ENCODE measurements at places on chromosomes 2 and 18.

GRCh38 chr18:13268158-13269012 is 49.8 kb downstream of the LDLRAD4 start:
- DNase-seq = no peak

DNA sequence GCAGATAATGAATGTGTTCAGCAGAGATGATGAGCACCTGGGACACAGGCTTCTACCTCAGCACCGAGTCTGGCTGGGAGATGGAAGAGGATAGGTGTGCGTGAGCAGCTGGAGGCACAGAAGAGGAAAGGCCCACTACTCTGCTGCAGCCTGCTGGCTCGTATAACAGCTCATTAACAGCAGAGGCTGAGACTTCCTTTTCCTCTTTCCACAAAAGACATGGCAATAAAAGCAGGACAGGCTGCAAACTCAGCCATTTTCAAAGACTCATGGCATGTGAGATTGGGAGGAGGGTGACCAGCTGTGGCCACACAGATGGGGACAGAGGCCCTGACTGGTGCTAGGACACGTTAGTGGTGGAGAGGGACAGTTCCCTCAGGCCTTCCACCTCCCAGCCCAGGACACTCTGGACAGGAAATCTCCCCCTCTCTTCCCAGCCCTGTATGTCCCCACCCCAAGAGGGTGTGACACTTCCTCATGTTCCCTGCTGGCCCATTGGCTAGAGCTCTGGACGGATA is 60.3 kb downstream of the CACNB4 start:
- DNase-seq = no peak

GRCh38 chr2:101803128-101803527 is 105.6 kb downstream of the MAP4K4 start:
- no peak for DNase-seq

DNA sequence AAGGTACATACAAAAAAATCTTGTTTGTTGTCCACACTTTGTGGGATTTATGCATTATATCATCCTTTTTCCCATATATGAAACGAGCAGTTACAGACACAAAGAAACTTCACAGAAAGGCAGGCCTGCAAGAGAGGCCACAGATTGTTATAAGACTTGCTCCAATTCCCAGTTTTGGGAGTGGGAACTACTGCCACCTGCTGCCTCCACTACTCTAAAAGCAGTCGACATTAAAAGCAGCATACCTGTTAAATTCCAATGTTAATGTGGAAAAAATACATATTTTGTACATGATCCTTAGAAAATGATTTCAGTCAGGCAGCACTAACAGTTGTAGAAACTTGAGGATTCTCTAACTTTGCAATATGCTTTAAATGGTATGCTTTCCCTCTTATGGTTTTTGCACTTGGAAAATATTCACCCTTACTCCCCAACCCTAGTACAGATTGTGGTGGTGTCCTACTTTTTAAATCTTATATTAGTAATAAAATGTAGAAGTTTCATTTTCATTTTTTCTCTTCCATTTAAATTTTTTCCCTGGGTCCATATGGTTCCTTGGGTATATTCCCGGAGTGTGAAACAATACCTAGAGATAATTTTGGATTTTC is 37.9 kb downstream of the SLC38A11 start:
- no peak for DNase-seq

DNA sequence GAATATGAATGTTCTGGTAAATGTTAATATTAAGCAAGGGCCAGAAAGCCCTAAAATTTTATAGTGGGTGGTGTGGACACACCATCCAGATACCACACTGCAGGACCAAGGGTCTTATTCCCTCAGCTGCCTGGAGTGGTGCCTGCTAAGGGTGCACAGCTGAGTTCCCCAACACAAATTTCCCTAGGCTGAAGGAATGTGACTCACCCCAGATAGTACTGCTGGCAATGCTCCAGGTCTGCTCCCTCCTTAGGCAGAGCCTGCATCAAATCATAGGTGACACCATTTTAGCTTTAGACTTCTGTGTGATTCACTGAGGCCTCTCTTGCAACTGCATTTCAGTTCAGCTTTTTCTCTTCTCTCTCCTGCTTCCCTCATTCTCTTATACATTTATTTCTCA is 321.1 kb downstream of the SATB2 start:
- no peak for DNase-seq

DNA sequence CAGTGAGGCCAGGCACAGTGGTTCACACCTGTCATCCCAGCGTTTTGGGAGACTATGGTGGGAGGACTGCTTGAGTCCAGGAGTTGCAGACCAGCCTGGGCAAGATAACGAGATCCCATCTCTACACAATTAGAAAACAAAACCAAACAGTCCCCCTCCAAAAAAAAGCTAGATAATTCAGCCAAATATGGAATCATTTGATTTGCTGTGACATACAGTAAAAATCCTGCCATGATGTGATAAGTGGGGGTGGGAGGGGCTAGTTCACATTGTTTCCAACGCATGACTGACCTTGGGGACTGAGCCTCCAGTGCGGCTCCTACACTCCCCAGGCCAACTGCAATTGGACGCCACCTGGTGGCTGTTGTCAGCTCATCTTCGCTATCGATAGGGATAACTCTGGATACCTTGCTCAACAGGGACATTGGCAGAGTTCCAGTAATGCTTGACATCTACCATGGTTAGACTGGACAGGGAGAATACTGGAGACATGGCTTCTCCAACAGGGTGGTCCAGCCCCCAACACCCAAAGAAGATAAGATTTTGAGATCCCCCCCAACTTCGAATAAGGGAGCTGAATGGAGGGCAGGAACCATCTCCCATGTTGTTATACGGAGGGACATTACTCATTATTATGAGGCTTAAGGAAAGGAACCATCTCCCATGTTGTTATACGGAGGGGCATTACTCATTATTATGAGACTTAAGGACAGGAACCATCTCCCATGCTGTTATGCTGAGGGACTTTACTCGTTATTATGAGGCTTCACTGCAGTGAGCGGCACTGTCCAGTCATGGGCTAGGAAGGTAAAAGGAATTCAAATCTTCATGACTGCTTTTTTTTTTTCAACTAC is 135.9 kb downstream of the TGIF1 start:
- DNase-seq = no peak

DNA sequence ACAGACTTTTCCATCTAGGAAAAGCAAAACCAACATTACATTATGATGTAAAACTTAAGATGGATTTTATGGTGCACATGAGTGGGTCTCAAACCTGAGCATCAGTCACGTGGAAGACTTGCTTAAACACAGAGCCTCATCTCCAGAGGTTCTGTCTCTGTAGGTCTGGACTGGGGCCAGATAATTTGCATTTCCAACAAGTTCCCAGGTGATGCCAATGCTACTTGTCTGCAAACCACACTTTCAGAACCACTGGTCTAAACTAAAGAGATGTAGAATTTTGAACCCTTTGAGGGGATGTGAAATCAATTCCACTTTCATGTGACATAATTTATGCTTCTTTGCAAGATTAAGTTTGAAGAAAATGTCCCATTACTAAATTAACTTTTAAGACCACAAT is 522.8 kb downstream of the MBD2 start:
- no peak for DNase-seq

- no peak for DNase-seq
Observed at GRCh38 chr2:31004257-31004656, 134.0 kb downstream of the GALNT14 start.

GRCh38 chr2:163369111-163369510 is 366.7 kb downstream of the FIGN start:
- no peak for DNase-seq

DNA sequence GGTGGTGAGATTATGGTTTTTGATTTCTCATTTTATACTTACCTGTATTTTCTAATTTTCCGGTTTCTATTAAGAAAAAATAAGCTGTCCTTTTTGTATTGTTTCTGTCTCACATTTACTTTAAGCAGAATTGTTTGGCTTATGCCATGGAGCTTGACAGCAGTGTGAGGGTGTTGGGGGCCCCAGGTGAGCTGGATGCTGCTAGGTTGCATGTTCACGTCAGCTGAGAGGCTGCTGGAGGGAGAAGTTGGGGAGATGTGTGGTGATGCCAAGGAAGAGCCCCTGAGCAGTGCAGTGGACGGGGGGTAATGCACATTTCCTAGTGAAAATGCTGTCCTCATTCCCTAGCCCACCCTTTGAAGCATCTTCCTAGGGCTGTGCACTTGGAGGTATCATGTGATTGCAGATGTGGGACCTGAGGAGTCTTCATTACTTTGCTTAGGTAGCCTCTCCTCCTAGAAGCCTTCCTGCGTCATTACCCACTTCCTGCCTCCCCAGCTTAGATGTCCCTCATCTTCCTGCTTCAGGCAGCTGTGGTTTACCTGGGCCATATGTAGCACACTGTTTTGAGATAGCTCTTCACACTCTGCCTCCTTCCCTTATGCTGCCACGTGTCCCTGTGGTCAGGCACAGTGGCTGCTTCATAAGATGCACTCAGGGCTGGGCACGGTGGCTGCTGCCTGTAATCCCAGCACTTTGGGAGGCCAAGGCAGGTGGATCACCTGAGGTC is 16.2 kb downstream of the ATG16L1 start:
- DNase-seq = peak; percentile 58

- DNase-seq = no peak
Observed at GRCh38 chr2:43201497-43201896, 24.9 kb downstream of the ZFP36L2 start.

GRCh38 chr2:175687465-175687864 is 314.6 kb downstream of the LNPK start:
- DNase-seq = no peak

All from activated CD8-positive, alpha-beta memory T cell treated with anti-CD3 and anti-CD28 coated beads for 1 hour (primary cell).